MCF 10A (cell line): ENCODE measurements at places on chromosomes 11 and 22. TPM values are rescaled to one million over a fixed set of nuclear protein-coding genes. Genes with fewer than 3 reads are reported as not detected.

Gene GRIK4
- total RNA-seq: not detected in 2 replicates

Gene SLC15A3
- total RNA-seq: not detected in 2 replicates

Gene RCOR2
- total RNA-seq: 0.15 TPM in 1 of 2 replicates, not detected in the other

Gene FGF4
- not detected in 2 replicates for total RNA-seq

Gene MS4A6E
- not detected in 2 replicates for total RNA-seq

Gene C1QTNF5
- total RNA-seq: not detected in 2 replicates

Gene CHRM4
- total RNA-seq: not detected in 2 replicates

Gene MS4A12
- total RNA-seq: not detected in 2 replicates

Gene TBX10
- total RNA-seq: not detected in 2 replicates

Gene CALCA
- not detected in 2 replicates for total RNA-seq

- DNase-seq: peak; percentile 35
Observed at GRCh38 chr11:128859563-128860441, 7.3 kb downstream of the KCNJ1 start.

- DNase-seq: no peak
Observed at GRCh38 chr11:111843661-111844060, 27.7 kb downstream of the ALG9 start.

DNA sequence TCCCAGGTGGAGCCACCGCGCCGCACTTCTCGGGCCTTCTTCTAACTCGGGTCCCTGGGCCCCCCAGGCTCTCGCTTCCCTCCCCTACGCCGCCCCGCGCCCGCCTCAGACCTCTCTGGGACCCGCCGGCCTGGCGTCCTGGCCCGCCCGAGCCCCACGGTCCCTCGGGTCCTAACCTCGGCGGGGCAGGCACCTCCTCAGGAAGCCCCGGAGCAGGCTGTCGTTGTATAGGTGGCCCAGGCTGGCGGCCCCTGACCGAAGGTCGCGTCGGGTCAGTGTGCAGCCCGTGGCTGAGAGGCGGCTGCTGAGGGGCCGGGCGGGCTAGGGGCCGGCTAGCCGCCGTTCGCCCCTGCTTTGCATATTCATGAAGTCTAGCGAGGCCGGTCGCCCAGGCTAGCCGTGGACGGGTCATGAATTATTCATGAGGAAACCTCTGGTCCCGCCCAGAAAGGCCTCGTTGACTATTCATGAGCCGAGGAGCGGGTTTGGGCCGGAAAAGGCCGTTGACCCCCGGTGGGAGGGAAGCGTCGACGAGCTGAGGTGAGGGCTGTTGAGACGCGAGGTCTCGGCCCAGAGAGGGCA is at the start of gene HORMAD2:
Gene HORMAD2 (plus strand): TSS at position 513 of the 582 bp plus-strand sequence. CDS start 13,489 bp downstream, outside the sequence.
- no peak for DNase-seq

- no peak for DNase-seq
Observed at GRCh38 chr11:125346179-125346530, 149.9 kb downstream of the FEZ1 start.

DNA sequence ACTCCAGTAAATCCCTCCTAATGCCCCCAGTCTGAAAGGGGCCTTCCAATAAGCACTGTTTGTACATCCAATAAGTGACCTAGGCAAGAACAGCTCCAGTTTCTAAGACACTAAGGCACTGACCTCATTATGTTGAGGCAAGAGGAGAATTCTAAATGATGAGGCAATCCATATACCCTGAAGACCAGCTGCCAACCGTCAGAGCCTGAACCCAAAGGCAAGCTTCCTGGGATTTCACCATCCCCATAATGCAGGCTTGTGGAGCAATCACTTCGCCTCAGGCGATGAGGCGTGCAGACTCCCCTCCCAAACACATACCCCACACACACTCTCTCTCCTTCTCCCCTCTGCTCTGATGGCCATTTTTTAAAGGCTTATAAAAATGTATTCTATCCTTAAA is 49.5 kb downstream of the LGR4 start:
- peak; percentile 87 for DNase-seq

DNA sequence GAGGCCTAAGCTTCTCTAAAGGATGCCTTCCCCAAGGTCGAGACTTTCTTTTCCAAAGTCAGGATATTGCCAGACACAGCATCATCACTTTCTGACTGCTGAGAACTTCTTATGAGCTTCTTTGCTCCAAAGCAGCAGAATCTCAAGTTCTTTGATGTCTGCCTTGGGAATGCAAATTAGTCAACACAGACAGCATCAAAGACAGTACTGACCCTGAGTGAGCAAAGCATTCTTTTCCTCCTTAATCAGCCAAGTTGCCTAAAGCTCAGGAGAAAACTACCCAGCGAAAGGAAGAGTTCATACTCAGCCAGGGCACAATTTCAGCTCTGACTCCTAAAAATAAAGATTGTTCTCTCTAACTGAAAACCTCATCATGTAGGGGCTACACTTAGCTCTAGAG is 98.0 kb downstream of the SLC36A4 start:
- DNase-seq: no peak

GRCh38 chr11:11349870-11350337 is 3.1 kb downstream of the CSNK2A3 start:
- DNase-seq: peak; percentile 18

DNA sequence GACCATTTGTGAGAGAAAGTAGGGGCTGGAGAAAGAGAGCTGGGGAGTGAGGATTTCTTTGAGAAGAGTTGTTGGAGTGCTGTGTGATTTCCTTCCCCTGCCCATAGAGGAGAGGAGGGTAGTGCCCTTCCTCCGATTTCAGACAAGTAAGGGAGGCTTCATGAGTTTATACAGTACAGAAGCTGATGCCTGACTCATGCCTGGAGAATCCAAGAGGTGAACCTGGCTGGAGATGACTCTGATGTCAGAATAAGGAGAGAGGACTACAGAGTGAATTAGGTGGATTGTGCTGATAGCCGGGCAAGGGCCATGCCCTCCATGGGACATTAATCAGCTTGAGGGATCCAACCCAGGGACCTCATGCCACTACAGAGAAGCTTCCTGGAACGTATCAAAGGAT is 91.6 kb downstream of the FAR1 start:
- no peak for DNase-seq

GRCh38 chr11:7654195-7654705 is 19.1 kb downstream of the CYB5R2 start:
- DNase-seq: no peak

DNA sequence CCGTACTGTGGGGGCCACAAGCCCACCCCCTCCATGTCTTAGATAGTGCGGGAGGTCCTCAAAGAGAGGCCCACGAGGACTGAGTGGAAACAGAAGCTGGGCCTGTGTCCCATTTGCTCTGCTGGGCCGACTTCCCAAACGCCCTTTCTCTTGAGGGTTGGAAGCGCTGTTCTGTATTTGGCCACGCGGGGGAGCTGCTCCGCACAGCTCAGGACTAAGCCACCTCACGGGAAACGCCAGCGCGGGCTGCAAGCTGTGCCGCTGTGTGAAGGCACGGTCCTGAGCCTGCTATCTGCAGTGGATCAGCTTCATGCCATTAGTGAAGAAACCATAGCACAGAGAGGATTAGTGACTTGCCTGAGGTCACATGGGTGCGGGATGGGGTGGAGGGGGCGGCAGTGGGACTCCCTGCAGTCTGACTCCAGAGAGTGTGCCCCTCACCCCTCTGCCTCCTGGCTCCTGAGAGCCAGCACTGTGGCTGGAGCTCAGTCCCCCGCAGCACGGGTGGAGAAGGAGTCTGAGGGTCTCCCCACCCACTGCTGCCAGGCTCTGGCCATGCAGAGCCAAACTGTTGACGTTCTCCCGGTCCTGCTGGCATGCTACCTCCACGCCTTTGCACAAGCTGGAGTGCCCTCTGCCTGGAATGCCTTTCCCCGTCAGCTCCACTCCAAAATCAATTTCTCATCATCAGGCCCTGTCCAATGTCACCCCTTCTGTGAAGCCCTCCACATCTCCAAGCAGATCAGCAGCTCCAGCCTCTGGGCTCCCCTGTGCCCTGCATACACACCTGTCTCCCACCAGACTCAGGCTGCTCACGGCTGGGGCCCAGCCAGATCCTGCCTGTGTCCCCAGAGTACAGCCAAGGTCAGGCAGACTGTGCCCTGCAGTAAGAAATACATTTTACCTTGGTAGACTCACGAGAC is 51.5 kb upstream of the LRRC32 start:
- DNase-seq: peak; percentile 75

DNA sequence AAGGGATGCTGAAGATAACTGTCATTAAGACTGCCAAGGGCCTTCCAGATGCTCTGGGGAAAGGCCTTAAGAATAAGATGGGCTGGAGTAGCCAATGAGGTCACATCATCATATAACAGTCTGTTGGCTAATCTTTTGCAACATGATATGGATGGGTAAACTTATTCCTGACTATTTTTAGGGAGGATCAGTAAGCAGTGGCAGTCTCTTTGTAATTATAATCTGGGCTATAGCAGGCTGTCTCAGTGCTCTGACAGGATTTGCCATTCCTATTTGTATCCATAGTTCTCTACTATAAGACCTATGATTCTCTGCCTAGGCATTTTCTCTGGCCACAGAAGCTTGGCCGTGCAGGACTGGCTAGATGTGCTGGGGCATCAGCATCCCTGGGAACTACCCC is 16.1 kb upstream of the CALCB start:
- DNase-seq: no peak

GRCh38 chr11:133947321-133947756 is 9.4 kb downstream of the IGSF9B start:
- DNase-seq: peak; percentile 62

- no peak for DNase-seq
Observed at GRCh38 chr11:105603156-105603555, 6.7 kb upstream of the GRIA4 start.

DNA sequence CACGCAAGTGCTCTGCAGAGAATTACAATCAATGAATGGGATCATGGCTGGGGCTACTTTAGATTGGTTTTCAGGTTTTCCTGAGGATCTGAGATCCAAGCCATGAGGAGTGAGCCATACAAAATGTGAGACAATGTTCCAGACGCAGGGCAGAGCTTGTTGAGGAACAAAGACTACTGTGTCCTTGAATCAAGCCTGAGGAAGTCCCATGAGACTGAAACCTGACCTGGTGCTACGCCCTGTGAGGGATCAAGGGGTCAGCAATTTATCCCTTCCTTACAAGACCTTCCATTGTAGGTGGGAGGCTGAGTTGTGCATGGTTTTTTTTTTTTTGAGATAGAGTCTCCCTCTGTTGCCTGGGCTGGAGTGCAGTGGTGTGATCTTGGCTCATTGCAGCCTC is 2.1 kb downstream of the INCENP start:
- DNase-seq: no peak

- no peak for DNase-seq
Observed at GRCh38 chr11:11148596-11148995, 204.5 kb downstream of the CSNK2A3 start.

DNA sequence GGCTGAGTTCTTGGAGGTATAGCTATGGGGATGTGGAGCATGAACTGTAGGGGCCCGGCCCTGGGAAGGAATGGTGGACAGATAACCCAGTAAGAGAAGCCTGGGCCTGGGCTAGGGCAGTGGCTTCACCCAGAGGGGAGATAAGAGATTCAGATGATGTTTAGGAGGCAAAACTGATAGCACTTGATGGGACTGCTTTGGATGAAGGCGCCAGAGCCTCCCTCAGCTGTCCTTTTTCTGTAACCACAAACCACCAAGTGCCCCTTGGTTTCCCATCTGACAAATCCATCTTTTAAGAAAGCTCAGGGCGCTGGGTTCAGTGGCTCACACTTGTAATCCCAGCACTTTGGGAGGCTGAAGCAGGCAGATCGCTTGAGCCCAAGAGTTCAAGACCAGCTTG is 23.4 kb downstream of the RELT start:
- DNase-seq: no peak

- no peak for DNase-seq
Observed at GRCh38 chr11:86176165-86176884, 68.2 kb upstream of the EED start.

DNA sequence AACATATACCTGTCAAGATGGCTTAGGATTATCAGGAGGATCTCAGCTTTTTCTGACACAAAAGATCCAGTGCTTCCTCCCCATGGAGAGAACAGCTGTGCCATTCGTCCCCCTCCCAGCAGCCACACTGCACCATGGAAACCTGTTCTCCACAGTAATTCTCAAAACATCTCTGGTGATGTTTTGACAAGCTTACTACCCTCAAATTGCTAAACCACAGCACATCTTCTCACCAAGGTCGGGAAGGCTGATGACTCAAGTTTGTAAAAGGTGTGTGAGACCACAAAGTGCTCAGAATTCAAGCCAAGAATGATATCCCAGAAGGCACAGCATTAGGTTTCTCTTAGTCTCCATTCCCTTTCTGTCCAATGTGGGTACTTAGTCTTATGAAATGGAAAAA is 3.9 kb upstream of the RAB38 start:
- DNase-seq: peak; percentile 97

DNA sequence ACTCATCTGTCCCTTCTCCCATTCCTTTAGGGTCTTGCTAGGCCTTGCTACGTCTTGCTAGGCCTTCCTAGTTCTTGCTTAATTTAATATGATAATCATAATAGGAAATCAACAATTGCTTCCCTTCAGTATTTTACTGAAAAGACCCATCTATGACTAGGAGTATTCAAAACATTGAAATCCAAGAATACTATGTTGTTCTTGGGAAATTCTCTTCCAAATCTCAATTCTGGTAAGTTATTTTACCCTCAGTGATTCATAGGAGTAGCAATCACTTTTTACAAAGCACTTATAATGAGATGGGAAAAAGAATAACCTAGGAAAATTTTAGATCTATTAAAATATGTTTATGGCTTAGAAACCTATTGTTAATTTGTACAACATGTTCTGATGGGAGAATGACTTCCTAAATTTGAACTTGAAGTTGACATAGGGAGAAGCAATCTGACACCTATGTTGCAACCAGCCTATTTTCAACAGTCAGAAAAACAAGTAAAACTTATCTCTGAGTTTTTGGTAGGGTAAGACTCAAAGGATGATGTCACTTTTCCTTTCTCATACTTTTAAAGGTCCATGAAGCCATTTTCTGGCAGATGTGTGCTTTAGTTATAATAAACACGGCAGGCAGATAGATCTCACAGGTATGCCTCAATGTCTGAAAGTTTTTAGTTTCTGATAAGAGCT is 29.5 kb upstream of the HIPK3 start:
- DNase-seq: peak; percentile 60

GRCh38 chr11:114775875-114776621 is 97.7 kb downstream of the NXPE2 start:
- DNase-seq: no peak

DNA sequence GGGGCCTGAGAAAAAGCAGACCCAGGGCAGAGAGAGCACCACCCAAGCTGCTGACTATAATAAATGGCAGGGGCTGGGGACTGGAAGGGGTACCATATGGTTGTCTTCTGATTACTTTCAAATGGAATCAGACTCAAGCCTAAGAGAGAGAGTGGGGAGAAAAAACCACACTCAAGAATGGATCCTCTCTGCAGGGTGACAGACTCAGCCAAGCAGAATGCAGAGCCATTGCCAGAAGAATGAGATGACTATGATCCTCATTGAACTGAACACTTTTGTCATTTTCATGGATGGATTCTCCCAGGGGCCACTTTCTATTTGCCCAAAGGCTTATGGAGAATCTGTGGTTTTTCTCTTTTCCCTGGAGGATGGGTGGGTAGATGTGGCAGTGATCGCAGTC is 8.7 kb downstream of the UBASH3B start:
- no peak for DNase-seq

- DNase-seq: no peak
Observed at GRCh38 chr22:49262167-49262566, 565.5 kb downstream of the BRD1 start.

- no peak for DNase-seq
Observed at GRCh38 chr11:83692675-83693074, 406.5 kb upstream of the CCDC90B start.

GRCh38 chr11:94790661-94791180 is 22.6 kb downstream of the AMOTL1 start:
- no peak for DNase-seq

GRCh38 chr11:12441231-12441861 is 64.0 kb downstream of the PARVA start:
- no peak for DNase-seq

GRCh38 chr22:42769574-42770447 is 49.1 kb upstream of the A4GALT start:
- DNase-seq: no peak

- DNase-seq: no peak
Observed at GRCh38 chr11:4430051-4430450, 19.0 kb upstream of the OR52K2 start.
